ENCODE measurements at places on chromosomes 12 and 14.

DNA sequence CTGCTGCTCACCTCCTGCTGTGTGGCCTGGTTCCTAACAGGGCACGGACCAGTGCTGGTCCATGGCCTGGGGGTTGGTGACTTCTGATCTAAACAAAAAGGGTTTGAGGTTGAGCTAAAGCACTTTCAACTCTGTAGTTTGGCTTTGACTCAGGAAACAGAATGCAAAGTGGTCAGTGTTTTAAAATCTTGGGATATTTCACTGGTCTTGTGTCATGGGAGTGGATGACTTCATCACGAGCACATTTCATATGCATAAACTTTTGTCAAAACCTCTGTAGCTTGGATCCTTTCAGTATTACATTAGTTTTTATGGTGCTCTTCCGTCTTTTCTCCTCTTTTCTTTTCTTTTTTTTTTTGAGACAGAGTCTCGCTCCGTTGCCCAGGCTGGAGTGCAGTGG, 25.6 kb downstream of the FAM161B start:
- no peak for DNase-seq

DNA sequence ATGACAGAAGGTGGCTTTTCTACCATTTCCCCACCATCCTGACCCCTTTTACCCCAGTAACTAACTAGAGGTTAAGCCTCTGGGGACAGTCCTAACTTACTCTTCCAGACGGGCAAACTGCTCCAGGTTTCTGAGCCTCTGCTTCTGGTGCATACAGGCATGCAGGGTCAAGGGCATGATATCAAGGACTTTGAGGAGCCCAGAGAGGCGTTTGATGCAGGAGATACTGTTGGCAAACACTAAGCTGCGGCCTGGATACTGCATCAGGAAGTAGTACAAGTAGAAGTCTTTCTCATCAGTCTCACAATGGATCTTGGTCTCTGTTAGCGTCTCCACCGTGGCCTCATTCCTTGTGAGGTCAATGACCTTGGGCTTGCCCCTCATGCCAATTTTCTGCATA, 21.0 kb downstream of the DDX24 start:
- DNase-seq, result no peak

DNA sequence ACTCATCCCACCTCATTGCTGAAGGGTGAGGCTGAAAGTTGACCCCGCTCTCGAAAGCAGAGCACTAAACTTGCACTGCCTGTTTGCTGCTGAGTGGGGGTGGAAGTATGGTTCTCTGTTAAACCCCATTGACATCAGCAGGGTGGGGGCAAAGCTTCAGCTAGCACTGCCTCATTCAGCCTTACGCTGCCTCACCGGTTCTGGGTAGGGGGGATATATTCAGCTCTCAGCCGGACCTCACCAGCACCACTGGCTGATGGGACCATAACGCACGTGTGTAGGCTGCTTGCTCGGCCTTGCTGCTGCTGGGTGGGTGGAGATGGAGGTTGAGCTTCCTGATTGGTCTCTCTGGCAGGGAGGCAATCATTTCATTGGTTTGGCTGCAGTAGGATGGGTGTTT, 265.7 kb upstream of the RTL1 start:
- DNase-seq, result no peak

- DNase-seq, result no peak
These were observed 912.4 kb downstream of the VRK1 start for GRCh38 chr14:97709552-97709951.

DNA sequence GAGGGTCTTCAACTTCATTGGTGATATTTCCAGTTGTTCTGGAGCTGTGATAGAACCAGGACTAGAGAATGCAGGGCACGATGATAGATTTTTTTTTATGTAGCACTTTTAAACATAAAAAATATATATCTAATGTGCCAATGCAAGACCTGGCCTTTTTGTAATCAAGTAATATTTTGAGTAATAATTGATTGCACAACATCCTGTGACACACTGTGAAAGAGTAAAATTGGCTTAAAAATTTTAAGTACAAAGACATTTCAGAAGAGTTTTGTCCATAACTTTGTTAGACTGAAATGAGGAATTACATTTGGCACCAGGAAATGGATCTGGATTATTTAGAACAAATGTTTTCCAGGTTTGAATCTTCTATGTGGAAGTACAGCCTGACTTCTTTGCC, 22.1 kb downstream of the PRKCH start:
- DNase-seq, result no peak

GRCh38 chr12:4530982-4531586, 7.6 kb upstream of the RAD51AP1 start:
- DNase-seq, result no peak

GRCh38 chr14:103846543-103847450, 578 bp downstream of the PPP1R13B start:
- peak; percentile 79 for DNase-seq

DNA sequence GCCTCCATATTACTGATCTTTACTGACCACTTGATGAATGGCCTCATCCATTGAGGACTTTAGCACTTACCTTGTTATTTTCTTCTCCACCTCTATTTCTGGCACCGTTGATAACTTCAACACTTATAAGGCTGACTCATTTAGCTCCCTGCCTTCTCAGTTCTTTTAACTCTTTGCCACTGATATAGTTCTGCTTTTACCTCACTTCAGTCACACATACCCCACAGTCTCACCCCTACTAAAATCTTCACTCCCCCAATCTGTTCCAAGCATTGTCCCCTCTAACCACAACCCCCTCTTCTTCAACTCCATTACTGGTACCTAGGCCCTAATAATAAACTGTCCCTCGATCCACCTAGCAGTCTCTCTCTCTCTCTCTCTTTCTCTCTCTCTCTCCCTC, 141.0 kb downstream of the PAH start:
- no peak for DNase-seq

GRCh38 chr12:96635844-96636243, 146.5 kb downstream of the CFAP54 start:
- no peak for DNase-seq

DNA sequence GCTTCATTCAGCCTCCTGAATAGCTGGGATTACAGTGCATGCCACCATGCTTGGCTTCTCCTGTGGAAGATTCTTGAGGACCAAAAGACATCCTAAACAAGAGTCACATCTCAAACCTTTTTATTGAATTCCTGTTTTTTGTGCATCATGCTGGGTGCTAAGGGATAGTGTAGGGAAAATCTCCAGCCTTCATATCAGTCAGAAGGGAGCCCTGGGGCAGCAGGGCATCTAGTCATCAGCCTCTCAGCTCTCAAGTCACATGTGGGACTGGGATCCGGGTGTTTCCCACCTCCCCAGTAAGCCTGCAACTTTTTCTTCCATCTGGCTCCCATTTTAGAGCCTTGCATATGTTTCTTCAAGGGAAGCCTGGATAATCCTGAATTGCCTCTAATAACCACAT, 25.1 kb upstream of the OASL start:
- DNase-seq, result no peak

GRCh38 chr12:105107171-105107493, 399 bp upstream of the WASHC4 start:
- peak; percentile 84 for DNase-seq

- peak; percentile 87 for DNase-seq
These were observed 57.2 kb upstream of the USP44 start for GRCh38 chr12:95608252-95609033.

GRCh38 chr14:89641495-89642175, 224.6 kb upstream of the FOXN3 start:
- peak; percentile 74 for DNase-seq

- DNase-seq, result no peak
These were observed 114.4 kb upstream of the PARP11 start for GRCh38 chr12:3987571-3987970.

DNA sequence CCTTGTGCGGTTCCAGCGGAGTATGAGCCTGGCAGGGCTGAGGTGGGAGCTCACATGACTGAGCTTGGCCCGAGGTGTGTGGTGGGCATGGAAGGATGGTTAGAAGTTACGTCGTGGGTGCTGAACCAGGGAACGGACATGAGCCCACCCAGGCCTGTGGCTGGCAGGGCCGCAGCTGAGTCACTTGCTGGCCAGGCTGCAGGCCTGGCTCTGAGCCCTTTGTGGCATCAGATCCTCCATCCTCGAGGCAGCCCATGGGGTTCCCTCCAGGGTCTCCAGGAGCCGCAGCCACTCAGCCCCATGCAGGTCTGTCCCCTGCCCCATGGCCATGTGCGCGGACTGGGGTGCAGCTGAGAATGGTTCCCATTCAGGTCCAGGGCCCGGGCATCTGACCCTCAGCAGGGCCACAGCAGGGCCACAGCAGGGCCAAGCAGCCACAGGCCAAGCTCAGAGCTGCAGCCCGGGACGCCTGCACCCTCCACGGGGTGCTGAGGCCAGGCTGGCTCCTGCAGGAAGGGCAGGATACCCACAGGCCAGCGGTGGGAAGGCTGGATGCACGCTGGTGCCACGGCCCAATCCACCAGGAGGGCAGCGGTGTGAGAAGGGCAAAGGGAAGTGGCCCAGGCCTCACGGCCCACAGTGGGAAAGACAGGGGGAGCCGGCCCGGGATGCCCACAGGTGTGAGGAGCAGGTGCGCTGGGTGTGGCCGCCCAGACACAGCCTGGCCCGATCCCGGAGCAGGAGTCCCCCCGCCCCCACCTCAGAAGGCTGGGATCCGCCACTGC, 26.3 kb upstream of the ULK1 start:
- no peak for DNase-seq

- no peak for DNase-seq
These were observed 75.1 kb downstream of the DCAF5 start for GRCh38 chr14:69077841-69078240.

GRCh38 chr12:73867147-73867546, 670.5 kb upstream of the ATXN7L3B start:
- DNase-seq, result peak; percentile 62

DNA sequence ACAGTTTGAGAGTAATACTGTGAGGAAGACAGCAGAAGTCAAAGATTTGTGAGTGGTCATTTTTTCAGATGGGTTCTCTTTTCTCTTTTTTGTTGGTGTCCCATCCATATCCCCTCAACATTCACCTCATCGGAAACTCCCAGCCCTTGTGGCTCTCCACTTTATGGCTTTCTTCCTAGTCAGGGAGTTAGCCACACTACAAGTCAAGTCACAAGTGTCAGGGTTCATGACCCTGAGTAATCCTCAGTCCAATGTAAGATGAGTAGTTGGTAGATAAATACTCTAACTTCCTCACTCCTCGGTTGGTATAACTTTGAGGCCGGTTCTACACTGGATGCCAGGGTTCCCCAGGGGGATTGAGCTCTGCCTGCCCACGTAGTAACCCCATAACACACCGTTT, 41.4 kb downstream of the PTGER2 start:
- DNase-seq, result peak; percentile 32

DNA sequence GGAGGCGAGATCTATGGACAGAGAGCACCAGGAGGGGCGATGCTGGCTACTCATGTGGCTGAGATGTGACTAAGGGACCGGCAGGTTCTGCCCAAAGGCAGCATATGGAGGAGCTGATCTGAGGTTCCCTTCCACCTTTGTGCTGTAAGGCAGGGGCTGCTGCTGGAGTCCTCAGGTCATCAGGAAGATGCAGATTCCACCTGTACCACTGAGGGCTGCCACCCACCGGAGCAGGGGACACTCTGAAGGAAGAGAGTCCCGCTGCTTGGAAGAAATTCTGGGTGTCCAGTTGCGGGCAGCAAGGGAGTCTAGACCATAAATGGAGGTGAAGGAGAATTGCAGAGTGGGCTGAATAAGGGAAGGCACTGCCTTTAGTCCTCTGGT, 55.3 kb downstream of the PLEKHG3 start:
- DNase-seq, result no peak

GRCh38 chr14:104361101-104361591, 218.4 kb upstream of the C14orf180 start:
- no peak for DNase-seq

- DNase-seq, result no peak
These were observed 171.4 kb downstream of the KIF26A start for GRCh38 chr14:104309657-104310369.

DNA sequence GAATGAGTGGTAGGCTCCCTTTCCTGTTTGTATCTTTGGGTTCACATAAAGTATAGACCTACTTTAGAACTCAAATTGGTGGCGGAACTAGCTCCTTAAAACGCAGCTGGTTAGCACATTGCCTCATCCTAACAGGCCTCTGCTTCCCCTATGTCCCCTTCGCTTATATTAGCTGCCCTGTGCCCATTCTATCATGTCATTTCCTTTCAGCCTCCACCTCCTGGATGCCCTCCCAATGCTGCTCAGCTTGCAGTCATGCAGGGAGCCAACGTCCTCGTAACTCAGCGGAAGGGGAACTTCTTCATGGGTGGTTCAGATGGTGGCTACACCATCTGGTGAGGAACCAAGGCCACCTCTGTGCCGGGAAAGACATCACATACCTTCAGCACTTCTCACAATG, 3.5 kb downstream of the DAZAP2 start:
- DNase-seq, result no peak

DNA sequence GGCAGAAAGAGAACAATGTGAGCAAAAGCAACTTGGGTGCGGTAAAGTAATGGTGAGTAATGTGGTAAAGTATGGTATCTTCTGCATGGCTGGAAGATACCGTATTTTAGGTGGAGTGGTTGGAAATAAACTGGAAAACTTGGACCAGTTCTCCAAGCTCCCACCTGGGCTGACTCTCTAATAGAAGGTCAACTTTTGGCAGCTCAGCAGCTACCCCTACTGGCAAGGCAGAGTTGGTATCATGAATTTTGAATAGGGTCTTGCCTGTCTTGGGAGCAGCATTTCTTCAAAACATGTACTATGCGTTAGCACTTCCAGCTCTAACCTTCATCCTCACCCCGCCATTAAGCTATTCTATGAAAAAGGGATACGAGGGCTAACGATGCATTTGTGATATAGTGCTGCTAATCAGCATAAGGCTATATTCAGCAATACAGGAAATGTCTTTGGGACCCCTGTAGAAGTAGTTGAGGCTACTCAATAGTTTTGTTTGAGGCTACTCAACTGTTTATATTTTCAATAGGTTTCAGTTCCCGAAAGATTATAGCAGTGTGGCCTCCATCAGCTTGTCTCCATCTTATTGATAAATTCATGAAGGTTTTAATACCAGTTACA, 276.3 kb upstream of the FAR2 start:
- peak; percentile 90 for DNase-seq

- no peak for DNase-seq
These were observed 4.9 kb downstream of the ADGRD1 start for GRCh38 chr12:130958557-130959140.

DNA sequence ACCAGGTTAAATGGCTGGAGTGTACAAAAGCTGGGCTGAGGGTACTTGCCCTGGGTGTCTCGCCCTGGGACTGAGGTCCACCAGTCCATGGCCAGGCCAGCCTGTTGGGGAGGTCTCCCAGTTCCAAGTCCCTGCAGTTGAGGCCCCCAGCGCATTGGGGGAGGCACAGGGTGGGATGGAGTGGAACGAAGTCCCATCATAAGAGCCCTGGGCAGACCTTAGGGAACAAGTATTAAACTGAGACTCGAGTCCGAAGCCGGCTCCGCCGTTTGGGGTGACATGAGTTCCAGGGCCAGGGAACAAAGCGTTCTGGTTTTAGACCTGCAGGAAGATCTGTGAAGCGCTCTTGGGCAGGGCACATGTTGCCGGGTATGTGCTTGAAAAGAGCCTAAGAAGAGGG, 84.7 kb downstream of the ALG10 start:
- no peak for DNase-seq
